CD8-positive, alpha-beta memory T cell (primary cell): ENCODE measurements at places on chromosomes 6 and 20. TPM values are rescaled to one million over a fixed set of nuclear protein-coding genes. Genes with fewer than 3 reads are reported as not detected.
A peak's percentile ranks its signal among the peaks of the same experiment; 100 is the strongest.

DNA sequence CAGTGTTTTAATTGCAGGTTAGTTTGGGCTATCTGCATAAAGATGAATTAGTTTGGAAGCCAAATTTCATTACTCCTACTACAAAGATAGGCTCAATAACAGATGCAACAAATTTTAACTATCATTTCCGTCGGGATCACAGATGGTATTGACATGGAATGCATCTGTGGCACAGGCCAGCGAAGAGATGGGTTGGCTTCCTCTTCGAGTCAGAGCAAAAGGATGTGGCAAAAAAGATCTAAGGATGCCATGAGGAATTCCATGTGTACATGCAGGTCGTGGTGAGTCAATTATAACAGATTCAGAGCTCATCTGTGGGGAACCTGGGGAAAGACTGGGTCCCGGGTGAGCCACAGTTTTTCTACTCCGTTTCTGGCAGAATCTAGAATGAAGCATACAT, 83.0 kb upstream of the CITED2 start:
- DNase-seq: no peak

GRCh38 chr20:45611054-45611453, 18.5 kb upstream of the WFDC10A start:
- no peak for DNase-seq

- no peak for DNase-seq
Measured at GRCh38 chr6:90333928-90334327, 37.3 kb upstream of the BACH2 start.

MAN1A1 gene
- total RNA-seq: 38.4 TPM

- DNase-seq: no peak
Measured at GRCh38 chr6:34834789-34835518, 43.1 kb downstream of the BLTP3A start.

GRCh38 chr6:130697995-130698535, 129.1 kb upstream of the SMLR1 start:
- DNase-seq: peak; percentile 24

LY6G6D gene
- total RNA-seq: not detected

DNA sequence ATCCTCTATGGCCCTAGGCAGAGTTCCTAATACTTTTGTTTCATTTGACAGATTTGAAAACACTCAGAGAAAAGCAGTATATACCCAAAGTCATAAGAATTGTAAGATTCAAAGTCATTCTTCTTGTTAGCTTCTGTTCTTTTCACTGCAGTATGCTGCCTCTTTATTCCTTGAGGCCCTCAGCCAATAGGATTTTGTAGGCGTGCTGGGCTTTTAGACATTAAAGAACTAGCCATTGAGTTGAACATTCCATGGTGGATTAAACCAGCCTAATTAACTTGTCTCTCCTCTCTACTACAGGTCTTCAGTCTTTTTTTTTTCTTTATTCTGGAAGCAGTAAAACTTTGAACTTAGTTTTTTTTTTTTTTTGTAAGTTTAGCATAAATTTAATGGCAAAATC, 186.3 kb downstream of the PLCB4 start:
- DNase-seq: no peak

GRCh38 chr6:13914351-13914750, 10.4 kb upstream of the RNF182 start:
- no peak for DNase-seq

GRCh38 chr20:37396416-37397075, 50.6 kb downstream of the SRC start:
- no peak for DNase-seq

E2F3 gene
- total RNA-seq: 31.5 TPM

- DNase-seq: no peak
Measured at GRCh38 chr6:52399511-52400312, 20.4 kb upstream of the EFHC1 start.

- DNase-seq: no peak
Measured at GRCh38 chr6:56076033-56076432, 171.3 kb downstream of the COL21A1 start.

- DNase-seq: no peak
Measured at GRCh38 chr20:5504061-5504739, 187.4 kb upstream of the PROKR2 start.

- no peak for DNase-seq
Measured at GRCh38 chr6:14707276-14707675, 538.6 kb upstream of the JARID2 start.

DNA sequence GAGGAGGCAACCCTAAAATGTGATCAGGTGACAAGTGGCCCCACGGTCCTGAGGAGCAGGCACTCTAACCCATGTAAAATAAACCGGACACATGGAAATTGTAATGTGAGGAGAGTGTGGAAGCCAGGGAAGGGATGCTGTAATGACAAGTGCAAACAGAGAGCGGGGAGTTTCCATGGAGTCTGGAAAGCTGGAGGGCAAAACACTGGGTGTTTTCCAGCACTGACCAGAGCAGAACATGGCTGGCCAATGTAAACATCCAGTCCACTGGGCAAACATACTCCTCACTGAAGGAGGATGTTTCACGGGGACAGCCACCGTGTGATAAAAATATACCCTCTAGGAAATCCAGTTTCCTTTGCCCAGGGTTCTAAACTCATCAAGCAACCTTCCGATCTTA, 219.0 kb upstream of the JARID2 start:
- no peak for DNase-seq

- DNase-seq: no peak
Measured at GRCh38 chr20:57901526-57901925, 191.7 kb upstream of the PMEPA1 start.

SNHG17 gene
- total RNA-seq: 216 TPM

DNA sequence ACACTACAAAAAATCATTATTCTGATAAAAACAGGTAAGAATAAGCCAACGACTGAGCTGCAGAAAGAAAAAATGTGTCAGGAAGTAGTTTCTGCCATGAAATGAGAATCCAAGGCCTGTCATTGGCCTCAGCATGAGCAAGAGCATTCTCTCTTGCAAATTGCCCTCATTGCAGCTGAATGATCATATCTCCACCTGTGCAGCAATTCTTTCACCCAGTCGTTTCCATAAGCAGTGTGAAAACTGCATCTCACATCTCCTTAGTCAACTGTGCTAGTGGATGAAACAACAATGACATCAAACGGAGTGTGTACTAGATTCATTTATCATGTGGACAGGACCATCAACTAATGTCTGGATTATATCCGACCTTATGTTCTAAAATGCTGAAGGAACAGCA, 88.2 kb upstream of the STXBP5 start:
- no peak for DNase-seq
